ENCODE measurements at places on chromosomes 3 and 15.

- DNase-seq = no peak
These were observed 21.9 kb downstream of the MEGF11 start for GRCh38 chr15:66231394-66232266.

DNA sequence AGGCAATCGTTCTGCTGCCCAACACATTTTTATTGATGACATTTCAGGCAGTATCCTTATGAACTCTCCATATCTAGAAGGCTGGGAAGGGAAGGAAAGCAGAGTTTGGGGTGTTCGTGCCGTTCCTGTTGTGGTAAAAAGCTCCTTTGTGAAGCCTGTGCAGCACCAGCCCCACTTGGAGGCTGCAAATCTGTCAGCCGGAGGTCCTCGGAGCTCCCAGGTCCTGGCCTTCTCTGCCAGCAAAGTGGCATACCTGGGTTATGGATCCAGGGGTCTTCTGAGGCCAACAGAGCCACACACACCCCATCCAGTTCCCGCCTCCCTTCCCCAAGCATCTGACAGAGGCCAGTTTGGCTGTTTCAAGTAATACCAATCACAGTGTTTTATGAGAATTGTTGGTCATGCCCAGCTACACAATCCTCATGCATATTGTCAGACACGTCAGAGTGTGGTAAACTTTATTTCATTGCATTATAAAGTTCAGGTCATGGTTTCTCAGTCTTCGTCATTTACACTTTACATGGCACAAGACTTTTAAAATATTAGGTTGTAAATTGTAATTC is 15.9 kb upstream of the USP3 start:
- DNase-seq = no peak

- no peak for DNase-seq
These were observed 142.4 kb downstream of the TCF12 start for GRCh38 chr15:57060799-57061198.

GRCh38 chr3:23103764-23104163 is 99.4 kb upstream of the UBE2E2 start:
- no peak for DNase-seq

GRCh38 chr3:106332884-106333283 is 464.1 kb upstream of the CBLB start:
- DNase-seq = peak; percentile 57

DNA sequence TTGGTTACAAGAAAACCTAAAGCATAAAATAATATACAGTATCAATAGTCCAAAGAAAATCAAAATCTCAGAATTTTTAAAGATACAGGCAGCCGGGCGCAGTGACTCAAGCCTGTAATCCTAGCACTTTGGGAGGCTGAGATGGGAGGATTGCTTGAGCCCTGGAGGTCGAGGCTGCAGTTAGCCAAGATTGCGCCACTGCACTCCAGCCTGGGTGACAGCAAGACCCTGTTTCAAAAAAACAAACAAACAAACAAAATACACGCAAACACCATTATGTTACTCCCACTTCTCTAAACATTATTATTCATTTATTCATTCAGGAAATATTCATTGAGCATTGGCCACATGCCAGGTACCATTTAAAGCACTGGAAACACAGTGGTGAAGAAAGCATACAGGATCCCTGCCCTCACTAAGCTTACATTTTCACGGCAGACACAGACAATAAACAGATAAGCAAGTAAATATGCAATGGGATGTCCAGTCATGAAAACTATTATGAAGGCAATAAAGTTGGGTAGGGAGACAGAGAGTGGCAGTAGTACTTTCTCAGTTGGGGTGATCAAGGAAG is 6.7 kb downstream of the BCL2A1 start:
- DNase-seq = no peak

DNA sequence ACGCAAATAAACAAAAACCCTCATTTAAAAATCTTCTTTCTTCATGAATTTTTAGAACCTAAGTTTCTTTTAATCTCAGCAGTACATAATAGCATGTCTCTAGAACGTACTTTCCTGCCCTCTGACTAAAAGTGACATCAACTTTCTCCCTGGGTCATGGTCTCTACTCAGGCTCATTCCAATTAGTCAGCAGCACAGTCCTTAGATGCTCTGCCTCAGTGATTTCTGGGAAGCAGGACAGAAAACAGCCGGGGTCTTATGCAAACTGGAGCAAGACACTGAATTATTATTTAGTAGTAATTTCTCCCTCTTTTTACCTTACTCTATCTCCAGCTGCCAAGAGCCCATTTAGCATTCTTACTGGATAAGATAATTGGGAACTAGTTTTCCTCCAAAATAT is 365.2 kb downstream of the TUSC7 start:
- no peak for DNase-seq

GRCh38 chr3:151468284-151468917 is 7.5 kb upstream of the IGSF10 start:
- no peak for DNase-seq

DNA sequence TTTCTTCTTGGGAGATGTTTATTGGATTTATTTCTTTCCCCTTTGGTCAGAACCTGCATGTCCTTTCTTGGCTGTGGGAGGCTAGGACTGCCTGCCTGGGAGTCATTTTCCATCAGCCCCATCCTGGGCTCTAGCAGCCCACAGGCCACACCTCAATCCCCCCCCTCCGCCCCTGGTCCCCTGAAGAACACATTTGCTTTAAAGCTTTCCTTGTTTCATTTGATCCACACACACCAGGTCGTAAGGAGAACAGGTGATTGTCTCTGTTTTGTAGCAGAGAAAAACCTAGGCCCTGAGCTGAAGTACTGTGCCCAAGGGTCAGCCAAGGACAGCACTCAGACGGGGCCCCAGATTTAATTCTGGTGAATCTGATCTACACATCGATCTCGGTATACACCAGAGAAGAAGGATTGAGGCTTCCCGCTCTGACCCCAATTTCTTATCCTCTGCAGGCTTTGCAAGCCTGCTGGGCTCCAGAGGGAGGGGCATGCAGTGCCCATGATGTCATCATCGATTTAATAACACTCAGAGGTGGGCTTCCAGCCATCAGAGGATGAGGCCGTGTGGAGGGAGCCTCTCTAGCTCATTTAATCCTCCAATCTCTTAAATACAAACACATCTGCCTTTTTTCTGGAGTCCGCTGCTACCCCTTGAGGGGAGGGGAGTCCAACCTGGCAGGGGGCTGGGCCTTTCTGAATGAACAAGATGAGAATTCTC is 1.7 kb upstream of the CLN6 start:
- DNase-seq = no peak

DNA sequence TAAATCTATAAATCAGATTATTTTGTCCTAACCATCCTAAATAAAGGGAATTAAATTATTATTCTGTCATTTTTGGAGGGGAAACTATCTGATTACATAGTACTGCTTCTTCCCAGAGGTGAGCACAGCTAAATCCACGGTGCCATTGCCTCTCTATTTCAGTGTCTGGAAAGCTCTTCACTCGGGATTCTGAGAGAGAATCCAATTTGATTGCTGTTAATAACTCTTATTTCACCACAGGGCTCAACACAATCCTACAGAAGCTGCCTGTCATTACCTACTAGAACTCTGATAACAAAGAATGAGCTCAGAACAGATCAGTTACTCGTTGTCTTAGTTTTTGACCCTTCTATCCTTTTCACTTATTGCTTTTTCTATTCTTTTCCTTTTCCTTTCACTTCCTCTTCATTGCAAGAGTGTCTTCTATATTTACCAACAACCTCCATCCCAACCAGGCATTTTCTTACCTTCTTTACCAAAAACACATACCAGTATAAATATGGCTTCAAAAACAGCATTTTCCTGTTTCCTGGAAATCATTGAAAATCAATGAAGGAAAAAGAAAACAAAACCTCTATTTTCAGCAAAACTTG is 30.4 kb downstream of the OXNAD1 start:
- no peak for DNase-seq

GRCh38 chr3:126103121-126104027 is 19.4 kb upstream of the SLC41A3 start:
- no peak for DNase-seq

DNA sequence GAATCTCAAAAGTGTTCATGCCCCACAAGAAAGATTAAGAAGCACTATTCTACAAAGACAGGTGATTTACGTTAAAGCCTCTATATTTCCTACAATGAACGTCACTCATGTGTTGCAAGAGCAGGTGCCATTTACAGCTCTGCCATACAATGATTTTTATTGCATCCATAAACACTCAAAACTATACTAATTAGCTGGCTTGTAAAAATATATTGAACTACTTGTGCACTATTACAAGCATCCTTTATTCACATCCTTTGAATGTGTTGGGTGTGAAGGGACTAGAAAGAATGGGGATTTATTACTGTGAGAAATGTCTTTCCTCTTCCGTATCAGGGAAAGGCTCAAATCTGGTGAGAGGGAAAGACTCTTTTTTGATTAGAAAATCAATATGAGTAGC is 50.7 kb upstream of the C3orf49 start:
- DNase-seq = no peak

- no peak for DNase-seq
These were observed 35.4 kb downstream of the CD200R1L start for GRCh38 chr3:112811131-112811884.

DNA sequence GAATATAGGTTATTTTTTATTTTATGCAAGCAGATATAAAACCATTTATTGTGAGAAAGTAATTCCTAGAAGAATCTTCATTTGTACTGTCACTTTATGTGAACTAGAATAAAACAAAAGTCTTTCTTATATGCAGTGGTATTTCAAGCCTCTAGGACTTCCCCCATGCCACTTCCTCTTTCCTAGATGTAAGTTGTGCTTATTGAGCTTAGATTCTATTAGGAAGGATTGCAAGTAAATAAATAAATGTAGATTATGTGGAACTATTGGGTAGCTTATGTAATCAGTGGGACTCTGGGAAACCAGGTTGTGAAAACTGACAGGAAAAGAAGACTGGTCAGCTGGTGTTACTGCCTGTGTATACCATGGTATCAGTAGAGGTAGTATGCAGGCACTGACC is 169.7 kb downstream of the RSRC1 start:
- DNase-seq = no peak

GRCh38 chr15:23758891-23759290 is 71.8 kb upstream of the NDN start:
- DNase-seq = no peak

DNA sequence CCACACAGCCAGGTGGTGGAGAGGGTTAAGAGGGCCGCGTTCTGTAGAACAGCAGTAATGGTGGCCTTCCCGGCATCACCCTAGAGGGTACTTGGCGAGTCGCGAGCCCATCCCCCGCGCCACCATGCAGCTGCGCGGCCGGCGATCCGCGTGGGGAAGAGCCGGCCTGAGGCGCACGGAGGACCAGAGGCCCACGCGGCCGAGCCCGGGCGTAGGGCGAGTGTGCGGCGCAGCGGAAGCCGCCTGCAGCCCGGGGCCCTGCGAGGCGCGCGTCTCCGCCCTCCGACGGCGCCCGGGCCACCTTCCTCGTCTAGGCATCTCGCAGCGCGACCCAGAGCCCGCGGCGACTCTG is 423 bp downstream of the TKT start:
- DNase-seq = no peak

Measured in stimulated activated CD4-positive, alpha-beta T cell treated with anti-CD3 and anti-CD28 coated beads, Interleukin-15, amount 100 ng/mL, for 48 hours (primary cell).